ENCODE measurements at places on chromosomes 13 and 19.

- no peak for DNase-seq
Measured at GRCh38 chr13:110519046-110519445, 42.5 kb downstream of the RAB20 start.

DNA sequence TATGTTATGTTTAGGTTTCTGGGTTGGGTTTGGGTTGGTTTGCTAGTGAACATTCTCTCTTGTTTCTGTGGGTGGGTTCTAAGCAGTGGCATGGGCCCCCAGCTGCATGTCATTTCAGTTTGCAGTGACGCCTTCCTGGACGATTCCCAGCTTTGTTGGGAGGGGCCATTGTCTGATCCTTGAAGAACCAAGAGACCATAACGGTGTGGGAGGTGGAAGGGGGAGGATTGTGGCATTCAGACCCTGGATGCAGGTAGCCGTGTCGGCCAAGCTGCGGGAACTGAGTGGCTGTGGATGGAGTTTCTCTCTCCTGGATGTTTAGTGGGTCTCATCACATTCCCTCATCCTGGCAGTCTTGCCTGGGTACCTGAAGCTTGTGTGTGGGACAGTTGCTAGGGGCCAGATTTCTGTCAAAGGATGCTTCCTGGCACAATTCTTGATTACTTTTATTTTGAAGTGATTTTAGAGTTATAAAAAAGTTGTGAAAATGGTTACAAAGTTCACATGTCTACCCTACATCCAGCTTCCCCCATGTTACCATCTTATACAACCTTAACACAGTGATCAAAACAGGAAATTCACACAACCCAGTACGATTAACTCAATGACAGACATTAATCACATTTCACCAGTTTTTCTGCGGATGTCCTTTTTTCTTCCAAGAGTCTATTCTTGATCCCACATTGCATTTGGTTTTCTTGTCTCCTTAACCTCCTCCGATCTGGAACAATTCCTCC is 123.8 kb downstream of the SIPA1L3 start:
- DNase-seq: no peak

- DNase-seq: no peak
Measured at GRCh38 chr13:112154301-112155060, 87.5 kb downstream of the SOX1 start.

DNA sequence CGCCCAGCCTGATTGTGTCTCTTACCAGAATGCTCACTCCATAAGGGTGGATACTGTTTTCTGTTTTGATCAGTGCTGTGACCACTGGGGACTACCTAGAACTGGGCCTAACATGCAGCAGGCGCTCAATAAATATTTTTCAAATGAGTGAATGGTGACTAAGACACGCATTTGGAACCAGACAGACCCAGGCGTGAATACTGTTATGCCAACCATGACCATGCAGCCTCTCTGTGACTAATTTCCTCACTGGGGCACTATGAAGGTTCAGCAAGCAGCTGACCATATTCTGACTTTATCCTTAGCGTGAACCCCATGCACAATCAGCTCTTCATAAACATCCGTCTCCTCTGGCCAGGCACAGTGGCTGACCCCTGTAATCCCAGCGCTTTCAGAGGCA is 13.0 kb upstream of the SPC24 start:
- DNase-seq: peak; percentile 99

DNA sequence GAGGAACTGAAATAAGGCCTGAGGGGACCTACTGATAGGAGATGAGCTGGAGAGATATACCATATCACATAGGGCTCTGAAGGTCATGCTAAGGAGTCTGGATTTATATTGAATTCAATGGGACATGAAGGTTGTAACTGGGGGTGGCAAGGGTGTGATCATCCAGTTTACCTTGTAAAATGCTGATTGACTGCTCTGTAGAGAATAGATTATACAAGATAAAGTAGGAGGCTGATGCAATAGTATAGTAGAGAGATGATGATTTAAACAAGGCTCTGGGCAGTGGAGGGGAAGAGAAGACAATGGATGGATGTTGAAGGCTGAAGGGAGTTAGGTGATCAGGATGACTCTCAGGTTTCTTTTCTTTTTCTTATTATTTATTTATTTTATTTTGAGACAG is 18.0 kb upstream of the PAN3 start:
- no peak for DNase-seq

GRCh38 chr13:99442273-99442895 is 58.9 kb upstream of the TM9SF2 start:
- DNase-seq: peak; percentile 61

- peak; percentile 59 for DNase-seq
Measured at GRCh38 chr19:20078581-20079031, 806 bp downstream of the ZNF90 start.

GRCh38 chr19:18233224-18233825 is 7.1 kb upstream of the PDE4C start:
- DNase-seq: peak; percentile 55

DNA sequence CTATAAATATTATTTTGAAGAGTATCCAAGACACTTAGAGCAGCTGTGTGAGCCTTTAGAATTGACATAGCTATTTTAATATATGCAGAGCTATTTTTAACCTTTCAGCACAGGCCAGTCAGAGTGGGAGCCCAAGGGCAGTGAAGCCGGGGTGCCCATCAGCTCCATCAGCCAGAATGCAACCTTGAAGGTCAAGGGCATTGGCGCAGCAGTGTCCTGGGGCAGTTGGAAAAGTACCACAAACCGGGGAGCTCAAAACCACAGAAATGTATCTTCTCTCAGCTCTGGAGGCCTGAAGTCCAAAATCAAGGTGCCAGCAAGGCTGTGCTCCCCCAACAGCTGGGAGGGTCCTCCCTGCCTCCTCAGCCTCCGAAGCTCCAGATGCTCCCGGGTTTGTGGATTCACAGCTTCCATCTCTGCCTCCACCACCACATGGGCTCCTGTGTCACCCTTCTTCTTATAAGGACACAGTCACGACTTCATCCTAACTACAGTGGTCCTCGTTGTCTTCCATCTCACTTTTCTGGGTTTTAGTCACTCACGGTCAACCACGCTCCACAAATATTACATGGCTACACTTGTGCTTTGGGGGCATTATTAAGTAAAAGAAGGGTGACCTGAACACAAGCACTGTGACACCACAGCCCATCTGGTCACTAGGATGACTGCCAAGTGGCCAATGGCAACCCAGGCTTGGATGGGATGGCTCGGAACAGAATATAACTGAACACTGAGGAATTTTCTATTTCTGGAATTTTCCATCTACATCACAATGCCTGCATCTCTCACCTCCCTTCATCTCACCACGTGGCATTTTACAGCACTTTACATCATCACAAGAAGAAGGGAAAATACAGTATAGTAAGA is 15.9 kb upstream of the GAS6 start:
- no peak for DNase-seq

DNA sequence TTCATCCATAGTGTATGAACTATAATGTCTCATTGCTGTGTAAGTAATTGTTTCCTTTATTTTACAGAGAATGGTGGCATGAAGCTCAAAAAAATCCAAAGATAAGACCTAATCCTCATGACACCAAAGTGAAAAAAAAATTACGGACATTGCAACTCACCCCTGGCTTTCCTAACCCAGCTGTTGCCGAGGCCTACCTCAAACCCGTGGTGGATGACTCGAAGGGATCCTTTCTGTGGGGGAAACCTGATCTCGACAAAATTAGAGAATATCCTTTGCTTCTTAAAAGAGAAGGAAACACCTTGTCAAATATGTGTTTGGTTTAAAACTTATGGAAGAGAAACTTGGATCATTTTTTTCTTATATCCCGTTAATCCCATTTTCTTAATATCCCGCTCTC is 26.3 kb downstream of the ERCC5 start:
- DNase-seq: peak; percentile 4

DNA sequence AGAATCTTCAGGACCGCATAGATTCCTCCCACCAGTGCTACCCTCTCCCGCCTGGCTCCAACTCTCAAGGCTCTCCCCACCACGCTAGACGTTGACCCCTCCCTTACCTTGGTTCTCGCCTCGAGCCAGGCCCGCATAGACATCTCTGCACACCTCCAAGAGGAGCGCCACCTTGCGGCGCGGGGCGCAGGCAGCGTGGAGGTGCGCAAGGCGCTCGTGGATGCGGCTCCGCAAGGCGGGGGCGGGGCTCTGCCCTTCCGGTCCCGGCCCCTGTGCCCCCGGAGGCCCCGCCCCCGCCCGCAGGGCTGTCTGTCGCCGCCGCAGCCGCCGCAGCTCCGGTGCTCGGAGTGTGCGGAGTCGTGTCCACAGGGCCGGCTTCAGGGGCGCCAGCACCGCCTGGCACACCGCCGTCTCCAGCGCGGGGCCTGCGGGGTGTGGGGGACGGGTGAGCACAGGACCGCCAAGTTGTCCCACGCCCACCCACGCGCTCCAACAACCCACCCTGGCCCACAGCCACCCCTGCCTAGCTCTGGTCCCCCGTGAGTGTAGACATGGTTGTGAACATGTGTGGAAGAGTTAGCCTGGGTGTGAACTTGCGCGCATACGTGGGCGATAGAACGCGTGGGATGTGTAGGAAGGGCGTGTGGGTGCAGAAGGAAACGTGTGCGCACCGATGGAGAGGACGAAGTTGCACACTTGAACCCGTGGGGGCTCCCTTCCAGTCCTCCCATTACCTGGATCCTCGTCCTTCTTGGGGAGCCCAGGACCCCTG is 8.1 kb downstream of the RINL start:
- peak; percentile 69 for DNase-seq

DNA sequence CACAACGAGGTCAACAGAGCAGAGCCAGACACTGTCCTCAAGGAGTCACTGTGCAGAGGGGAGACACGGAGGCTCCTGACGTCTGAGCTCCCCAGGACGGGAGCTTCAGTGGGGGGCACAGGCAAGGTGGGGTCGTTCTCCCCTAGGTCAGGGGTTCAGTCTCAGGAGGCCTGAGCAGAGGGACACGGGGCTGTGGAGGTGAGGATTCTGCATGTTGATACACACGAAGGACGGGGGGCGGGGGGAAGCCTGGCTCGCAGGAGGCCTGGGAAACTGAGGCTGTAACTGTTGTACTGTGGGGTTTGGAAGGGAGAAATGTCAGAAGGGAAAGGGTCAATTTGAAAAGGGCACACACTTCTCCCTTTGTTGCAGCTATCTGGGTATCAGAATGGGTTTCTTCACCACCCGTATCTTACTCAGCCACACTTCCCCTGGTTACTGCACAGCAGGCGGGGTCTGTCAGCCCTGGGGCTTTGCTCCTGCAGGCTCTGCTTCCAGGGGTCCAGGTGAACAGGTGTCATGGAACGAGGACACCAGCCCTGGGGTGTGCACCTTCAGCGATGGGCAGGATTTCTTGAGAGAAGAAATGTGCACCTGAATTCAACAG is 748 bp upstream of the SIGLEC8 start:
- no peak for DNase-seq

- DNase-seq: no peak
Measured at GRCh38 chr13:48570216-48570828, 37.4 kb upstream of the RCBTB2 start.

GRCh38 chr13:25286969-25287961 is at the start of gene MTMR6:
Gene MTMR6, minus strand, starts transcription at chr13:25287488. Its CDS starts 241 bp downstream, at chr13:25287247.
- DNase-seq: peak; percentile 84

GRCh38 chr19:23762884-23763711 is 4.4 kb upstream of the ZNF681 start:
- DNase-seq: peak; percentile 68

DNA sequence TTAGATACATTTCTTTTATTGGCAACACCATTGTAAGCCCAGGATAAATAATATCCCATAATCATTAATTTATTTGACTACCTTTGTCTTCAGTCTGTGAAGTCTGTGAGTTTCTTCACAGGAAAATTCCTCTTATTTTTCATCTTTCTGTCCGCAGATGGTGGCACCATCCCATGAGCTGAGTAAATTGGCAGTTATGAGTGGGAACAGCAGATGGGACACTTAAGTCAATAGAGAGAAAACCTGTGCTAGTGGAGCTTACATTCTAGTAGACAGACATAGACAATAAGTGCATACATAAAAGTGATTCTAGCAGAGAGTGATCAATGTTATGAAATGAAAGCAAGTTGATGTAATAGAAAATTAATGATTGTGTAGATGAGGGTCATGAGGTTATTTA is 638.2 kb upstream of the MIR17HG start:
- no peak for DNase-seq

DNA sequence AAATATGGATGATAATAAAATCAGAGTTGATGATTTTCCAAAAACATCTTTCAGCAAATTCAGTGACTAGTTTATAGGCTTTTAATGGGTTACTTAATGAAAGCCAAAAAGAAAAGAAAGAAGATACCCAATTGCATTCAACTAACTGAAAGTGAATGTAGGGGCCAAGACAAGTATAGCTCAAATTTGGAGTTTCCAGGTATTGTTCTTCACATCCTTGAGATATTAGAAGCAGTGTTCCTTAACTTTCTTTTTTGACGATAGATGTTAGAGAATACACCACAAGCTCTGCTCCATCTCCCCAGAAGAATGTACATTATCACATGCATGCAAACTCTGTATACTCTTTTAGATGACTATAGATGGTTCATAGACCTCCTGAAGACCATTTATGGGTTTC is 43.6 kb downstream of the PDS5B start:
- no peak for DNase-seq

DNA sequence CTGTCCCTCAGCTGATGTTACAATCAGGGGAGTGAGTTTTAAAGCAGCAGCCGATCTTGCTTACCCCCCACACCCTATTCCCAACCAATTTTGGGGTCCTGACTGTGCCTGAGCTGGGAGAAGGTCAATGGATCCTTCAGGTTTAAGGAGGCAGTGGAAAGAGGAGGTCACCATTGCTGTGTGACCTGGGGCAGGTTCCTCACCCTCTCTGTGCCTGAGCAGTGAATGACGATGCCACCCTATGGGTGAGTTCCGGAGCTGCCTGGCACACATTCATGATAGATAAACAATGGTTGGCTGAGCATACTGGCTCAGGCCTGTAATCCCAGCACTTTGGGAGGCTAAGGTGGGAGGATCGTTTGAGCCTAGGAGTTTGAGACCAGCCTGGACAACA is 20.3 kb upstream of the JUND start:
- no peak for DNase-seq

GRCh38 chr13:99199541-99200431 is 868 bp upstream of the UBAC2 start:
- DNase-seq: peak; percentile 16

DNA sequence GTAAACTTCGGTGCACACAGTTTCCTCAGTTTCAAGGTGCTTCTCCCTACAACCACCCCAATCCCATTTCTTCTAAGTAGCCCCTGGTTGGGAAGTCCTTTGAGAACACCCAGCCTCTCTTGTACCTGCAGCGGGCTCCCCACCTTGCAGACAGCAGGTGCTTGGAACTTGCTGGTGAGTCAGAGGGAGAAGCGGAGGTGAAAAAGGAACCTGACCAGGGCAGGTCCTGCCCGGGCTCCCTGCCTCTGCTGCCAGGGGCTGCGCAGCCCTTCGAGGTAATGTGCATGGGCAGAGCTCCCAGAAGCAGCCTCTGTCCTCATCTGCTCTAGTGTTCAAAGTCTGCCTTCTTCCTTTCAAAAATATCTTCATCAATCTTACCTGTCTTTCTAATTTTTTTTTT is 274.0 kb upstream of the SOX1 start:
- no peak for DNase-seq

- DNase-seq: no peak
Measured at GRCh38 chr13:58882516-58882915, 1251.0 kb downstream of the PCDH17 start.
